ENCODE measurements at places on chromosomes 7 and 10. TPM values are rescaled to one million over a fixed set of nuclear protein-coding genes. Genes with fewer than 3 reads are reported as not detected.

DNA sequence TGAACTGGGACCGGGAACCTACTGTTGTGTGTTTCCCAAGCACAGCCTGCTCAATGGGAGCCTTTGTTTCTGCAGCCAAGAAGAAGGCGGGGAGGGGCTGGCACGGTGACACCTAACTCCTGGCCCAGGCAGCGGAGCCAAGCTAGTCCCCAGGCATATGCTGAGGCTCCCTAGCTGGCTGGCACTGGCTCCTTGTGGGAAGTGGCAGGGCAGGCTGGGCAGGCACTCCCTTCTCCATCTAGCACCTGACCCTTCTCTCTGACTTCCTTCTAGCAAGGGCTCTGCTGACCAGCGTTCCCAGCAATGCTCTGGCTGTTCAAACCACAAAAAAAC is 325.0 kb downstream of the PLXNA4 start:
- DNase-seq, result peak; percentile 95

Gene NPC1L1
- not detected for polyA plus RNA-seq

DNA sequence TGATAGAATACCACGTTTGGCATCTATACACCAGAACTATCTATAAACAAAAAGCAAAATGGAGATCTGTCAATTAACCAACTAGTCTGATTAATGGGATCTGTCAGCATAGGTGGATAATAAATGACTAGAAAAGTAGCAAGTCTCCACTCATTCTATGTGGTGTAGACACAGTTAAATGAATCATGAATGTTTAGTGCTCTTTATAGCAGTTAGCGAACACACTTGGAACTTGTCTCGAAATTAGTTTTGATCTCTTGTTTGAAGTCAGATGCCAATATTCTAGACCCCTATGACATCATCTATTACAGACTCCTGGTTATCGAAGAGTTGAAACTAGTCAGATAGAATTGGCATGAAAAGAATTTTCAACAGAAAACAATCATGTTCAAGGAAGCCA is 259.7 kb downstream of the AHR start:
- no peak for DNase-seq

- no peak for DNase-seq
These were observed 34.8 kb downstream of the SGCE start for GRCh38 chr7:94621120-94621519.

- DNase-seq, result no peak
These were observed 41.8 kb downstream of the MTURN start for GRCh38 chr7:30176463-30177109.

- no peak for DNase-seq
These were observed 11.6 kb upstream of the ADCK2 start for GRCh38 chr7:140661124-140661523.

DNA sequence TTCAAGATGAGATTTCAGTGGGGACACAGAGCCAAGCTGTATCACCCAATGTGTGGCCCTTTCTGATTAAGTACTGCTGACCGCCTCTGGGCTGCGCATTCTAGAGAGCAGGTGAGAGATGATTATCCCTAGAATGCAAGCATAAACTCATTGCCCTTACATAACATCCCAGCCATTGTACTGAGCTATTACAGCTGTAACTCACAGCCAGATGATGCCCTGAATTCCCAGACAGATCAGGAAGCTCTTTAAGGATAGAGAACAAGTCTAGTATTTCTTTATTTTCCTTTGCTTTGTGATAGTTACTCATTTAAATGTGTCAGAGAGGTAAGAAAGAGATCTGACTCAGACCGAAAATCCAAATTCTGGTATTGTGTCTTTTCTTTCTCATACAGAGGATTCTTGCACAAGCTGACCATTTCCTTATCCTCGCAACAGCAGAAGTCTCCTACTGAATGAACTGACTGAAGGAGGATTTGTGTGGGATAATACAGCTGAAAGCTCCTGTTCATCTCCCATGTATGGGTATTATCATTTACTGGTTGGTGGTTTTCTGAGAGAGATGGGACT is 58.4 kb downstream of the ZNF22 start:
- DNase-seq, result no peak

Gene CAMK2B
- polyA plus RNA-seq, result 88.4 TPM

GRCh38 chr7:16982640-16983350 is 101.0 kb upstream of the AGR3 start:
- DNase-seq, result peak; percentile 62

Gene PPP1R9A
- 3.8 TPM for polyA plus RNA-seq
